ENCODE measurements at places on chromosomes 3 and 15. TPM values are rescaled to one million over a fixed set of nuclear protein-coding genes. Genes with fewer than 3 reads are reported as not detected.

GRCh38 chr15:78204351-78205309 is 29.7 kb downstream of the ACSBG1 start:
- DNase-seq = peak; percentile 3
- no peaks in the 10 kb centered on the region for H3K36me3 ChIP-seq
- no peaks in the 10 kb centered on the region for H3K27me3 ChIP-seq

- no peaks in the 10 kb centered on the region for H3K4me1 ChIP-seq
- H3K27me3 ChIP-seq = no peaks in the 10 kb centered on the region
- DNase-seq = no peak
Measured at GRCh38 chr3:178456621-178457285, 79.5 kb upstream of the KCNMB2 start.

DNA sequence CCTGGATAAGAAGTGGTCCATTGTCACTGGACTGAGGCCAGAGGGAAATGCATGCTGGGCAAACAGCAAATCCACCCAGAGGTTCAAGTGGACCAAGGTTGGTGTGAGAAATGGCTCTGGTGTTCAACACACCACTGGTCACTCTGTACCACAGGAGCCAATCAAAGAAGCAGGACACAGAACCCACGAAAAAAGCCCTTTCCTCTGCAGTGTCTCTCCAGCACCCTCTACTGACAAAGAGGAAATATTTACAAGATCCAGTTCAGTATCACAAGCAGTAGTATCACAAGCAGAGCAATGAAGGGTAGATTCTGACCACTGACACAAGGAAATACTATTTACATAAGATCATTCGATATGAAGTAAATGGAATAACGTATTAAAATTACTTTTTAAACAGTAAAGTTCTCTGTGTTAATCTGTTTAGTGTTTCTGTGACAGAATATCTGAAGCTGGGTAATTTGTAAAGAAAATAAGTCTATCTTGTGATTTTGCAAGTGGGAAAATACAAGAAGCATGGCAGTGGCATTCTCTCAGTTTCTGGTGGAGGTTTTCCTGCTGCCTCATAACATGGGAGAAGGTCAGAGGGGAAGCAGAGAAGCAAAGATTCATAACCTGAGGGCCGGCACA is 390.7 kb downstream of the EFHB start:
- H3K4me3 ChIP-seq = no peak overlapping the region
- no peak overlapping the region for H3K27ac ChIP-seq
- no peak for DNase-seq
- no peaks in the 10 kb centered on the region for H3K4me1 ChIP-seq

DNA sequence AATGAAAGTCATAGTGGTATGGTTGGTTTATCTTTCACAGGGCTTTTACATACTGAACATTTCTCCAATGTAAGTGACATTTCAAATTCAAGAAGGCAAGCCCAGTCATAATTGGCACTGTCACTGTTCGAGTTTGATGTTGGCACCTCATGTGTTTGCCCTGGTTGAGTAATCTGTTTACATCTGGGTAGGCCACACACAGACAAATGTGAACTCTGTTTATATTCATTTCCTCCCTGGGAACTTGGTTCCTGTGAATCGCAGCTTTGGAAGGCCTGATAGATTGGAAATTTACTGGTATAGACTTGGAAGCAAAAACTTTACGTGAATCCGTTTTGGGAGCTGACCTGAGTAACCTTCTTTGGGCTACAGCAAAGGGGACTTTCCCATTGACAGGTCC is 395.2 kb upstream of the AZI2 start:
- H3K4me1 ChIP-seq = peaks cover 4% of the 10 kb centered on the region
- H3K36me3 ChIP-seq = no peaks in the 10 kb centered on the region

GRCh38 chr15:25890529-25890928 is 27.4 kb upstream of the ATP10A start:
- H3K4me1 ChIP-seq = no peaks in the 10 kb centered on the region
- peak; percentile 21 for DNase-seq
- H3K27ac ChIP-seq = no peak overlapping the region
- no peaks in the 10 kb centered on the region for H3K27me3 ChIP-seq

Gene EPHA3
- total RNA-seq = 9.4 TPM

Gene RPP14
- 7.1 TPM for total RNA-seq

Gene CD200R1
- total RNA-seq = 2.2 TPM
